ENCODE measurements at places on chromosomes 1 and 21.

- DNase-seq: no peak
Observed at GRCh38 chr1:71548398-71548890, 467.6 kb upstream of the ZRANB2 start.

DNA sequence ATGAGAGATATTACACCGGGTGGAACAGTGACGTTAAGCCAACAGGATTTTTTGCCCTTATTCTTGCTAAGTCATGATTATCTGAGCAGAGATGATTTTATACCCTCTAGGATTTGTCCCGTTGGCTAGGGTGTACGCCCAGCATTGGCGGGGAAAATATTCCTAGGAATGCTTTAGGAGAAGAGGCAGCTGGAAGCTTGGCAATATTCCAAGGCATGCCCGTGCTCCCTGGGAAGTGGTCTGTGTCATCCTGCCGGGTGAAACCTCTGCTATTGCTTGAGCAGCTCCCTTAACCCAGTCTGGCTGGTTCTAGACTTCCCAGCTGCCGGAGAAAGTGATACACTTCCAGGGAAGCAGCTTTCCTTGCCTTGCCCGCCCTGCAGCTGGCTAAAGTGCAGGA lies 16.2 kb downstream of the CHRNB2 start:
- DNase-seq: no peak

- no peak for DNase-seq
Observed at GRCh38 chr1:226644541-226645176, 94.4 kb downstream of the ITPKB start.

DNA sequence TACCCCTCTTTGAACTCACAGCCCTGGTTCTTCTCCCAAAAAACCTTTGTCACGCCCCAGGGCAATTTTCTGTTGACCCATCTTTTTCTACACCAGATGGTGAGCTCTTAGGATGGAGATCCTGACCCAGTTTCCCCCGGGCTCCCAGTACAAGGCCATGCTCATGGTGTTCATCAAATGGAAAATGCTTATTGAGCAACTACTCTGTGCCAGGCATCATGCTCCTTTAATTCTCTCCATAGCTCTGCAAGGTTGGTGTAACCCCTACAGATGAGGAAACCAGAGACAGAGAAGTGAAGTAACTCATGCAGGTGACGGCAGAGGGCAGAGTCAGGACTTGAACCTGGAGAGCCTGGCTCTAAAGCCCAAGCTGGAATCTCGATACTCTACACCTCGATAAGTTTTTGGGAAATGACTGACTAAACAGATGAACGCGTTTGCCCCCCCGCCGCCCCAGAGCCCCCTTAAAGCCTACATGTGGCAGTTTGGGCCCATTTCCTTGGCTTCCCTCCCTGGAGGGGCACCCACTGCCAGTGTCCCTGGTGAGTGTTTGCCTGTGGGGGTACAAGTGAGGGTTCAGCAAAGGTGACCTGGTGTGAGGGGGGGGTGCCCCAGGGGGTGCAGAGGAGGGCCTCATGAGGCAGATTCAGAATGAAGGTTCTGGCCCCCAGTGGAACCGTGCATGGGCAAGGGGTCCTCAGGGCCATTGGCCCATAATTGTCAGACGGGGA lies 30.2 kb upstream of the RUNX3 start:
- DNase-seq: no peak

DNA sequence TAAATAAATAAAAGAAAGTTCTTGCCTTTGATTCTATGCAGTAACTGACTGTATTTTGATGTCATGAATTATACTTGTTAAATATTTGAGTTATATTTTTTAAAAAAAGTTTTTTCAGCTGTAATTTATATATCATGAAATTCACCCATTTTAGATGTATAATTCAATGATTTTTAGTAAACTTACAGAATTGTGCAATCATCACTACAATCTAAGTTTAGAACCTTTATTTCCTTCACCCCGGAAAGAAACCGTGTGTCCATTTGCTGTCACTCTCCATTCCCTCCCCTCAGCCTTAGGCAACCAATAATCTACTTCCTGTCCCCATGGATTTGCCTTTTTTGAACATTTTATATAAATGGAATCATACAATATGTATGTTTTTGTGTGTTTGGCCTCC lies 32.5 kb upstream of the DISC1 start:
- DNase-seq: no peak

DNA sequence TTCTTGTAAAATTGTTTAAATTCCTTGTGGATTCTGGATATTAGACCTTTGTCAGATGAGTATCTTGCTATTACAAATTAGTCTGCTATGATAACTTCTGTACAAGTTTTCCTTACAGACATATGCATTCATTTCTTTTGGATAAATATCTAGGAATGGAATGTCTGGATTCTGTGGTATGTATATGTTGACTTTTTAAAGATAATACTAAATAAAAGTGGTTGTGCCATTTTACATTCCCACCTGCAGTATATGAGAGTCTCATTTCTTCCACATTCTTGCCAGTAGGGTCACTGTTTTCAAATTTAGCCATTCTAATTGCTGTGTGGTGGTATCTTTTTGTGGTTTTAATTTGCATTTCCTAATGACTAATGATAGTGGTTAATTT lies 53.9 kb downstream of the SYDE2 start:
- no peak for DNase-seq

DNA sequence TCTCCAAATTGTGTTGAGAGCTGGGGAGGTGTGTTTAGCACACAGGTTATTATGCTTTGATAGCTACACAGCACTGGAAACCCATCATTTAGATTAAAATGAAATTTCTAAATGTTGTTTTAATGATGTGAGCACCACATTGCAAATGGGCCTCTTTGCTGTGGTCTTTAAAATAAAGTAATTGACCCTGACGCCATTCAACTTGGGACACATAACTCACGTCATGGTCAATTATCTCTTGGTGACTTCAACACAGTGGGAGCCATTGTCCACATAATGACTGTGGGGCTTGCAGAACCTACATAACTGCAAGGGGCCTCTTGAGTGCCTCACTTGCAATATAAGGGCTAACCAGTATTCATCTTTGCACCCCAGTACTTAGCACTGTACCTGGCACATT lies 280.4 kb downstream of the HLX start:
- no peak for DNase-seq

DNA sequence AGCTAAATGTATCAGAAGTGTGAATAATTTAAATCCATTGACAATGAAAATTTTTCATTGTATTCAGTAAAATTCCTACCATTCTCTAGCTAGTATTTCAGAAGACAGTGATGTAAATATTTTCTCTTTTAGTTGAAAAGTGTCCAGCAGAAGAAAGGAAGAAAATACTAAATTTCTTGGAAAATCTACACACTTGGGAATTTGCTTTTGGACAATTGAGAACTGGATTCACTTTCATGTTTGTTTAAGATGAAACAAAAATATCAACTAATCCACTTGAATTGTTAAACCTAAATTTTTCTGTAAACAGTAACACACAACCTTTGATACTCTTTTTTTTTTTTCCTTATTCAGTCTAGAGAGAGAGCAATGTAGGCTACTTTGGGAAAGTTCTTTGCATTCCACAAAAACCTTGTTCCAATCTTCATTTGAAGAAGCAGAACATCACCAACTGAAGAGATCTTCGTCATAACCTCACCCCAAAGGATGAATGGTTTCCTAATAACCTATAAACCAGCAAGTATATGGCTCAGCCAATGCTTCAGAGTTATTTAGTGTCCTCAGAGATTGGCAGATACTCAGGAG lies 155.1 kb upstream of the GORAB start:
- no peak for DNase-seq

DNA sequence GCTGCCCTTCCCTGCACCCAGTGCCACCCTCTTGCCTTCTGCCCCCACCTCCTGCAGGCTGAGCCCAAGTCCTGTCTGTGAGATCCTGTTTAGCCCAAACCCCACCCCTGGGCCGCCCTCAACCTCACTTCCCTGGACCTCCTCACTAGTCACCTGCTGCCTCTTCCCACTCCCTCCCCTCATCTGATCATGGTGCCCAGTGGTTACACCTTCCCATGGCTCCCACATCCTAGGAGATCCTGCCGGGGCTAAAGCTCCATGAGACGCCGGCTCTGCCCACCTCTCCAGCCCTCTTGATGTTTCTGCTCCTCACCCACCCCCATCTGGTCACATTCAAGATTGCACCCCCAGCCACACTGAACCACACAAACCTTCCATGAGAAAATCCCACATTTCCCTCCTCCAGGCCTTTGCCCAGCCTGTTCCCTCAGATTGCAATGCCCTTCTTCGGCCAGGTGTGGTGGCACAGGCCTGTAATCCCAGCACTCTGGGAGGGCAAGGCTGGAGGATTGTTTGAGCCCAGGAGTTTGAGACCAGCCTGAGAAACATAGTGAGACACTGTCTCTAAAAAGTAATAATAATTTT lies 17.0 kb downstream of the TTC39A start:
- no peak for DNase-seq

GRCh38 chr21:25925064-25925800 lies 190.5 kb downstream of the GABPA start:
- no peak for DNase-seq

DNA sequence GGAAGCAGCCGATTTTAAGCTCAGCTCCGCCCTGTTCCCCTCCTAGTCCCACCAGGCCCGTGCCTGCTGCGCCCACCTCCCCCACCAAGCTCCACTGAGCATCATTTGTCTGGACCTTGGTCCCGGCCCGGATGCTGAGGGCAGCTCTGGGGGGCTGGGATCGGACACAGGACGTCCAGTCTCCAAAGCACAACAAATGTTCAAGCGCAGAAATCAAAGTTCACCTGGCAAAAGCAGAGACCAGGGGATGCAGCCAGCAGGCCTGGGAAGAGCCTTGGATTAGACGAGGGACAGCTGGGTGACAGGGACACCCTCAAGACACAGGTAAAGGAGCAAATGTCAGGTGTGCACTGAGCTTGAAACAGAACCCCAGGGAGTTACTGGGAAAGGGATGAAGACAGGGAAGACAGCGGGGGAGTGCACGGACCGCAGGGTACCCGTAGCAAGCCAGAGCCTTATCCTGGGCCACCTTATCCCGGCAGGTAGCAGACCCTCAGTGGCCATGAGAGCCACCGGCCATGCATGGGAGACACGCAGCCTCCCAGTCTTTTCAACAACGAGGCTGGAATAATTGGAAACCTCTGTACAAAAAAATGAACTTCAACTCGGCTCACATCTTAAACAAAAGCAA lies 22.2 kb upstream of the TMEM52 start:
- no peak for DNase-seq

GRCh38 chr1:62599044-62599443 lies 1.7 kb downstream of the ANGPTL3 start:
- no peak for DNase-seq

DNA sequence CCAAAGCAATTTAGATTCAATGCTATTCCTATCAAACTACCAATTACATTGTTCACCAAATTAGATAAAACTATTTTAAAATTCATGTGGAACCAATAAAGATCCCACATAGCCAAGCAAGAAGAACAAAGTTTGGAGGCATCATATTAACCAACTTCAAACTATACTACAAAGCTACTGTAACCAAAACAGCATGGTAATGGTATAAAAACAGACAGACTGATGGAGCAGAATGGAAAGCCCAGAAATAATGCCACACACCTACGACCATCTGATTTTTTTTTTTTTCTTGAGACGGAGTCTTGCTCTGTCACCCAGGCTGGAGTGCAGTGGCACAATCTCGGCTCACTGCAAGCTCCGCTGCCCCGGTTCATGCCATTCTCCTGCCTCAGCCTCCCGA lies 7.1 kb downstream of the ZNF124 start:
- no peak for DNase-seq

- no peak for DNase-seq
Observed at GRCh38 chr1:19597496-19598309, 46.4 kb upstream of the NBL1 start.
